ENCODE measurements at places on chromosomes 16 and 17. TPM values are rescaled to one million over a fixed set of nuclear protein-coding genes. Genes with fewer than 3 reads are reported as not detected.

The CLDN6 gene
- total RNA-seq = not detected

The SLC12A3 gene
- total RNA-seq = not detected

The KLHL11 gene
- 46.0 TPM for total RNA-seq

GRCh38 chr17:3025421-3026124 lies 37.8 kb downstream of the OR1D5 start:
- no peak for DNase-seq
- H3K4me1 ChIP-seq = no peaks in the 10 kb centered on the region
- no peaks in the 10 kb centered on the region for H3K27me3 ChIP-seq

GRCh38 chr17:14204084-14204483 lies 32.6 kb downstream of the CDRT15 start:
- H3K27ac ChIP-seq = no peak overlapping the region
- H3K27me3 ChIP-seq = no peaks in the 10 kb centered on the region
- H3K4me3 ChIP-seq = no peak overlapping the region
- H3K36me3 ChIP-seq = peaks cover 4% of the 10 kb centered on the region

The TCAP gene
- total RNA-seq = 2.1 TPM

- no peaks in the 10 kb centered on the region for H3K36me3 ChIP-seq
- peak overlapping the region; percentile 88 for H3K27ac ChIP-seq
- DNase-seq = no peak
- peaks cover 62% of the 10 kb centered on the region for H3K4me1 ChIP-seq
- no peak overlapping the region for H3K4me3 ChIP-seq
Measured at GRCh38 chr17:1644493-1645206, 882 bp downstream of the SCARF1 start.

The ASIC2 gene
- not detected for total RNA-seq

DNA sequence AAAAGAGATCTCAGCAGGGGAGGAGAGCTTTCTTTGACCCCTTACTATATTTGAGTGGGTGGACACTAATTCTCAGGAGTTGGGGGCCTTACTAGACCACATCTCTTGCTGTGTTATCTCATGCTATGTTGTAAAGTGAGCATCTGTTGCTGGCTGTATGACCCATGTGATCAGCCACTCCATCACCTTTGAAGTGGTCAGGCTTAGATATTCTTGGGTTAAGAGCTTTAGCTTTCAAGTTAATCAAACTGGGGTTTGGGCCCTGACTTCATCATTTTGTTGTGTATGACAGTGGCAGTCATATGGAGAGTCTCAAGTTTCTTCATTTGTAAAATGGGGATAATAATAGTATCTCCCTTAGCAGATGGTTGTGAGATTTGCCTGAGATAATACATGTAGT lies 201.1 kb downstream of the FTO start:
- H3K36me3 ChIP-seq = no peaks in the 10 kb centered on the region
- H3K27ac ChIP-seq = no peak overlapping the region
- no peak overlapping the region for H3K4me3 ChIP-seq
- no peaks in the 10 kb centered on the region for H3K27me3 ChIP-seq
- H3K4me1 ChIP-seq = peaks cover 8% of the 10 kb centered on the region

The NPIPA3 gene
- total RNA-seq = 1.2 TPM
